ENCODE measurements at places on chromosomes 13 and 19.
A peak's percentile ranks its signal among the peaks of the same experiment; 100 is the strongest.

DNA sequence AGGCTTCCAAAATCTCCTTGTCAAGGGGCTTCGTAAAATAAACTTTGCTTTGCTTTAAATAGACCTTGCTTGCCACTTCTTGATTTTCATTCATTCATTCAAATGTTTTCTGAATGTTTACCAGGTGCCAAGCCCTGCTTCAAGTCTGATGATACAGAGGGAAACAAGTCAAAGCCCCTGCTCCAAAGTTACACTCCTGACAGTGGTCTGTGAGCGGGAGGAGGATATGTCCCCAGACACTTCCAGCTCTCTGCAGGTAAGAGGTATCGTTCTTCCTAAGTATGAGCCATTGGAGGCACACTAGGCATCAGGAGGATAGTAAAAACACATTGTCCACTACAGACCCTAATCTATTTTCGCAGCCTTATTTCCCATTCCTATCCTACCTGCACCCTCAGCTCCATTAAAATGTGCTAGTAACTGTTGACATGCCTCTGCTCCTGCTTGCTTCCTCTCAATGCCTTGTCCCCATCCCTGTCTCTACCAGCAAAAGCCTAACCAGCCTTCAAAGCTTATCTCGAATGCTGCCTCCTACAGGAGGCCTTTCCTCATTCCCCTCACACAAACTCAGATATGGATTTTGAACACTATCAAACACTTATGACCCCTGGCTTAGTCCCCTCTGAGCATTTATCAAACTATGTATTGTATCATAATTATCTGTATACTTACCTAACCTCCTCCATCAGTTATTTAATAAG, 6.2 kb upstream of the WBP4 start:
- DNase-seq = no peak

GRCh38 chr19:4694211-4694987, 24.3 kb upstream of the MYDGF start:
- DNase-seq = peak; percentile 99

GRCh38 chr13:40966298-40966697, 52.8 kb downstream of the ELF1 start:
- no peak for DNase-seq

- no peak for DNase-seq
Measured at GRCh38 chr13:72657379-72657778, 70.0 kb downstream of the MZT1 start.

DNA sequence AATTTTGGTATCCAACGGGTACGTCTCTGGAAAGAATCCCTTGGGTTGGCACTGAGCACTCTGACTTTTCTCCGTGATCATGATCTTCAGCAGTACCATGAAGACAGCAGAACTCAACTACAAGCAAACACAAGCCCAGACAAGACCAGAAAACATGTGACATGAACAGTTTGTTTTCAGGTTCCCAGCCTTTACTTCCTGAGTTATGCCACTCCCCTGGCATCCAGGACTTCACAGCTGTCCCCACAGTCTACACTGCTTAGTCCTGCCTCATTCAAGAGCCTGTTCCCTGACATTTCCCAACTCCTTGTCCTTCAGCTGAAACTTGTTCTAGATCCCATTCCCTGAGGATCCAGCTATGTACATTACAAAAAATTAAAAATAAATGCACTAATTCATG, 4.9 kb upstream of the N4BP2L1 start:
- DNase-seq = peak; percentile 56

- no peak for DNase-seq
Measured at GRCh38 chr13:21762512-21762911, 91.6 kb downstream of the FGF9 start.

DNA sequence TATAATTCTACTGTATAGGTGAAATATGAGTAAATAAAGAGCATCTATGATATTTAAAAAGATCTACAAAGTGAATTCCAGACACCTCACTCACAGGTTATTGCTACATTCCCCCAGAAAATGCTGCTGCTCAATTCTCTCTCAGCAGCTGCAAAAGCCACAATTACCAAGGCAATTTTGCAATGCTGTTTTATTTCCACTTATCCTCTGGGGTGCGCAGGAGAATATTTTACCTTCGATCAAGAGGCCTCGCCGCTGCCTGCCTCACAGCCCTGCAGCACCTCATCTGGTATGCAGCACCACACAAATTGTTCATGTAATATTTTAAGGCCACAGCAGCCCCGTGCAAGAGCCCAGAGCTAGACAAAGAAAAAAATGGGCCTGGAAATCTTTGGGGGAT, 333.2 kb downstream of the DNAJC15 start:
- no peak for DNase-seq

- DNase-seq = no peak
Measured at GRCh38 chr19:7637374-7638256, 705 bp downstream of the STXBP2 start.

DNA sequence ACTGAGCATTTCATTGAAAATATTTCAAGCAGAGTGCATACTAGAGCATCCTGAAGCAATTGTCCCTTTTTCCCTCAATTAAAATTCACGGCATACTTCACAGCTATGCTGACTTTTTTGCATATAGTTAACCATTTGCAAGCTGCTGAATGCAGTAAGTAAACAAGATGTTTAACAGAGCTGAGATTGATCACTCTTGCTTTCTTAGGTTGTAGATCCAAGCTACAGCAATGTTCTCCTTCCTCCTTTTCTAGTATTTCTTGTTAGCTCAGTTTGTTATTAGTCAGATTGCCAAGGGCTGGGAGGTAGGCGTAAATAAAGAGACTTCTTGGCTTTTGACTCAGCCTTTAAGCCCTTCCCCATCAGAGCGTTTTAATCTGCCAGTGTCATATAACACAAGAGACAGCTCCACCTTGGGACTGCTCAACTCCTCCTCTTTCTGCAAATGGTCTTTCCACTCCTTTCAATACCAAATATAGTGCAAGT, at the start of gene SLITRK6:
Gene SLITRK6, minus strand, starts transcription at position 323 of the 486 bp plus-strand sequence. CDS start 2,911 bp downstream, outside the sequence.
- DNase-seq = peak; percentile 91

- DNase-seq = no peak
Measured at GRCh38 chr13:113139577-113139976, 17.0 kb downstream of the F10 start.

GRCh38 chr13:39263531-39263930, 225.3 kb downstream of the NHLRC3 start:
- no peak for DNase-seq

DNA sequence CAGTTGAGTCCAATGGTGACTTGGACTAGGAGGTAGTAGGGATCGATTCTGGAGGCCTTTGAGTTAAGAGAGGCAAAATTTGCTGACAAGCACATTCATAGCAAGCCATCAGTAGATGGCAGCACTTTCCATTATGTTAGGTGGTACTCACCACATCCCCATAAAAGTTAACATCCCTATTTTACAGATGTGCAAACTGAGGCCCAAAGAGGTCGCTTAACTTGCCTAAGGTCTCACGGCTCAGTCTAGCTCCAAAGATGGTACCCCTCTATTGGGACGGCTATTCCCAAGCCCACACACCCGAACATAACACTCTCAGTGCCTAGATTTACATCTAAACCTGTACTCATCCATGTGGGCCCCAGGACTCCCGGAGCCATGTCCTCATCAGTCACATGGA, 21.5 kb upstream of the FOSB start:
- no peak for DNase-seq

GRCh38 chr13:50069261-50069660, 54.0 kb downstream of the KCNRG start:
- DNase-seq = no peak

- DNase-seq = no peak
Measured at GRCh38 chr19:2167896-2168618, 4.3 kb downstream of the DOT1L start.

DNA sequence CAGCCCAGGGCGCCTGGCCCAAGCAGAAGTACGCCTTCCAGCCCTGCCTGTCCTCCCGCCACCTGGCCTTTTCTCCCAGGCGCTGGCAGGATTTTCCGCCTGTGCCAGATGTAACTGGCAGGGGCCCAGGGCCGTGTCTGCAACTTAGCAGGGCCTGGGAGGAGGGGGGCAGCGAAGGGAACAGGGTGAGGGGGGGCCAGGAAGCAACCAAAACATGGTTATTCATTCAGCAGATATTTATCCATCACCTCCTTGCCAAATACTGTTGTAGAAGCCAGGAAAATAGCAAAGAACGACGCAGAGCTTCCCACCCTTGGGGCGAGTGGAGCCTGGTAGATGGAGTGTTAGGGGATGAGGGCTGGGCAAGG, 5.6 kb downstream of the TLE6 start:
- DNase-seq = no peak

- DNase-seq = no peak
Measured at GRCh38 chr19:47309608-47310007, at the start of gene C5AR1. TSS of gene C5AR1 (plus strand) at chr19:47309861. CDS start at chr19:47309896, 35 bp downstream.

DNA sequence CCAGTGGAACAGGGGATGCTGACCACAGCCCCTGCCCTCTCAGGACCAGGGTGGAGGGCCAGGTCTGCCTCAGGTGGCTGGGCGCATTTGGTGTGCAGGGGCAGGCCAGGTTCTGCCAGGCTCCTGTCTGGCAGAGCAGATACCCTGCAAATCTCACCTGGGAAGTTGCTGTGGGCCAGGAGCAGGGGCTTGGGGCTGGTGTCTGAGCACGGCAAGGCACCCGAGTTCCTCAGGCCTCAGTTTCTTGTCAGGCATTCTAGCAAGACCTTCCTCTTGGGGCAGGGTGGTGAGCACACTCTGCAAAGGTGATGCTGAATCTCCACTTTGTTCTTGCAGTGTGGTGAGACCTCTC, 1.1 kb downstream of the CRTC1 start:
- DNase-seq = no peak

- DNase-seq = no peak
Measured at GRCh38 chr13:31209172-31209840, 9.5 kb downstream of the B3GLCT start.

DNA sequence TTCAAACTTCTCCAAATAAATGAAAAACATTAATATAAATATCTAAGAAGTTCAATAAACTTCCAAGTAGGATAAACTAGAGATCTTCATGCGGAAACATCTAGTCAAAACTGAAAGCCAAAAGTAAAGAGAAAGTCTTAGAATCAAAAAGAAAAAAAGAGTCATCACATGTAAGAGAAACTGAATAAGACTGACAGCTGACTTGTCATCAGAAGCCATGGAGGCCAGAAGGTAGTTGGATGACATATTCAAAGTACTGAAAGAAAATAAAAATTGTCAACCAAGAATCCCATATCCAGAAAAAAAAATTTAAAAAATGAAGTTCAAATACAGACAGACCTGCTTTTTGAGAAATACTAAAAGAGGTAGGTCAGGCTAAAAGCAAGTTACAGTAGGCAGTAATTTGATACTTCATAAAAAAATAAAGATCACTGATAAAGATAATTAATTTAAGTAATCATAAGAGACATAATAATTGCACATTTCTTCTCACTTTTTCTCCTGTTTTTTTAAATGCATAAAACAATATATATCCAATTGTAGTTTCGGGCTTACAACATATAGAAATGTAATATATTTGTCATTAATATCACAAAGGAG, 327.6 kb upstream of the PCDH9 start:
- no peak for DNase-seq

DNA sequence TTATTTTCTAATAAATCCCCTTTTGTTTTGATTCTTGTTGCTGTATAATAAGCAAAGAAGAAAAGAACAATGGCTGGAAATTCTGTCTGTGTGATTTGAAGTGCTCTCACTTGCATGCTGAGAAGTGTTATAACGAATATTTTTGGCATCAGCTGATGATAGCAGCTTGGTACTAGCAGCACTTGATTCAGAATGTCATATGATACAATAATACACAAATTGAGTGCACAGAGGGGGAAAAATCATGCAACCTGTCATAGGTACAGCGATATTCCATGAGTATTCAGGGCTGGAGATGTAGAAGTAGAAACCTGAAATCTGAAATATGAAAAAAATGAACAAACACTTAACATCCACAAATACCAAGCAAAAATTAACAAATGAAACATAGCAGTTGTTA, 108.1 kb downstream of the FGF14 start:
- DNase-seq = no peak

DNA sequence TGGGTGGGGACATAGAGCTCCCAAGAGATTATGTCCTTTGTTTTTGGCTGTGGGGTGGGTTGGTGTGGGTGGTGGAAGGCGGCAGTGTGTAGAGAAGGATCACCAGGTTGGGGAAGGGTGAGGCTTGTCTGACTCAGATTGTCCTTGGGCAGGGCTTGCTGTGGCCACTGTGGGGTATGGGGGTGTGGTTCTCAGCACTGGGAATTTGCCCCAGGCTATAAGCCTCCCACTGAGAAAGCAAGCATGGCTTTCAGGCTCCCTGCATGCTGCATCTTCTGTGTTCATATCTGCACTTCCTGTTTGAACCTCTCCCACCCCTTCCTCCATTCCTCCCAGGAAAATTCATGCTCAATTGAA, 34.9 kb downstream of the DNAJC15 start:
- DNase-seq = peak; percentile 85

DNA sequence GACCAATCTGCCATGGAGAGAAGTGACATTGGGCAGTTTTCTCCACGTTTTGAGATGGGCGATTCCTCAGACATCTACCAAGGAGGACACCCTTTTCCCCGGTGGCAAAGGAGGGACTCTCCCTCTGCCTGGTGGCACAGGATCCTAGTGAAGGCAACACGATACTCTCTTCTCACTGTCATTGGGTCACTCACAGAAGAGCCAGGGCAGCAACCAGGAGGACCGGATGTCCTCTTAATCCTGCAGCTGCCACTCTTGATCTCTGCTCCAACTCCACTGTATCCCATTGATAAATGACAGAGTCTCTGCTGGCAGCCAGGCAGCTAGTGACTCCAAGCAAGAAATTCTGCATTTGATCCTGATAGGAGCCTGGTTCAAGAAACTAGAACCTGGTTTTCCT, 42.2 kb downstream of the COL4A2 start:
- DNase-seq = no peak

DNA sequence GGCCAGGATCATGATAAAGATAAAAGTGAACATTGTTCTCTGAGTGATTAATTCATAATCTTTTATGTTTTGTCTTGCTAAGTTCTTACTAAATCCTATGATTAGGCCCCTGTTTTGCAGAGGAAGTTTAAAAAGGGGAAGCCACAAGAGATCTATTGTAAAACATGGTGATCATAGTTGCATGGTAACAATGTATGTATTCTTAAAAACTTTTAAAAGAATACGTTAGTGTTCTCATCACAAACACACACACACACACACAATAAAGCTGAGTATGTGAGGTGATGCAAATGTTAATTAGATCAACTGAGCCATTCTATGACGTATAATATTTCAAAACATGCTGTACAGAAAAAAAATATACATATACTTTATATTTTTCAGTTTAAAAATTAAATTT, 51.2 kb downstream of the MBD3L2B start:
- no peak for DNase-seq

- no peak for DNase-seq
Measured at GRCh38 chr13:32121316-32121715, 89.7 kb downstream of the FRY start.

DNA sequence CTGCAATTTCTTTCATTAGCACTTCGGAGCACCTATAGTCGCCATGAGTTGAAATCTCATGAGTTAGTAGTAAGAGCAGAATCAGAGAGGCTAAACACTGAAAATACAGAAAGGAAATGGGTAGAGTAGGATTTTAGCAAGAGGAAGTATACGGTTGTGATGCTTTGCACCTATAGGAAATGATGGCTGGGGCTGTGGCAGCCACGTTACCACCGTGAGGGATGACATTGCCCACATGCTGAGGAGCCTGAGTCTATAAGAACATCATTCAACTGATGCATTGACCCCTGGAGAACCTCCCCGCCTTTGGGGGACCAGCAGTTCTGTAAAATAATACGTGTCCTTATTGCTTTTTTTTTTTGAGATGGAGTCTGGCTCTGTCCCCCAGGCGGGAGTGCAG, 20.4 kb downstream of the FAM187B start:
- DNase-seq = no peak

- DNase-seq = peak; percentile 44
Measured at GRCh38 chr13:24995225-24995804, 100.6 kb upstream of the PABPC3 start.

GRCh38 chr19:19406878-19407632, 1.6 kb downstream of the GATAD2A start:
- DNase-seq = no peak
